HuH-7.5 (cell line): ENCODE measurements at places on chromosomes 1 and 21.

DNA sequence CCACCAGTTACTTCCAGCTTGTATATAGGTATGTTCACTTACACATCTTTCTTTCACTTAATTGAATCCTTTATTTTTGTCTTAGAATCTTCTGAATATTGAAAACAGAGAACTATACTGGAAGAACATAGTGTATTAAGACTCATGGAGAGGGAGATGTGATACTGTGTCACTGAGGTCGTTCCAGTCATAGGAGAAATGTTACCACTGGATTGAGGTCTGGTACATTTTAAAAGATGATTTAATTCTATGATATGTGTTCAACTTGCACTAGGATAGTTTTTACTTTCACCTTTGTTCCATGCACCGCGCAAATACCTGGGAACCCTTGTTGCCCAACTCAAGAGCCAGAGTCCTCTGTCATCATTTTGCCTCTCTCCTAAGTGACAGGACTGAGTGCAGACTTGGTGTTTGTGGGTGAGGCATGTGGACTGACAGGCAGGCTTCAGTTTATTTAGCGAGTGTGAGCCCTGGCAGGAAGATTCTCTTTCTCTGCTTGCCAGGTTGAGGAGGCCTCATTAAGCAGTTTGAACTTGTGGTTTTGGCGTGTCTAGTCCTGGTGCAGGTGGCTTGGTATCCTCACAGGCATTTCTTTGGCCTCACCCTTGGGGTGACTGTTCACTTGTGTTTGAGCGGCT is 63.7 kb downstream of the DYRK1A start:
- DNase-seq, result no peak

DNA sequence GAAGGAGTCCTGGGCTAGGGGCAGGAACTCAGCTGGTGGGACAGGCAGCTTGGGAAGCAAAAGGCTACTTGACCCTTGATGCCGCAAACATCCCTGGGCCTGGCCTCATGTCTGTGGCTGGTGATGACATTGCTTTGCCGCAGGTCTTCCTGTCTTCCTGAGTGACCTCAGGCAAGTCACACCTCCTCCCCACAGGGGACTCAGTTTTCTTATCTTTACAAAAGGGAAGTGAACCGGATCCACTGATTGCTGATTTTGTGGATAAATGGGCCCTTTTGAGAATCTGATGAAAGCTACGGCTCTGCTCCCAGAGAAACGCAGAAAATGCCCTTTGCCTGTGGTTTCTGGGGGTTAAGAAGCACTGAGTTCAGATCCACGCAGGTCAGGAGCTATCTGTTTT is 20.7 kb downstream of the PLOD1 start:
- DNase-seq, result no peak

GRCh38 chr21:31204801-31205200 is 139.3 kb downstream of the TIAM1 start:
- no peak for DNase-seq

- DNase-seq, result no peak
Observed at GRCh38 chr21:43981871-43982210, 30.3 kb upstream of the TRAPPC10 start.
